ENCODE measurements at places on chromosomes 1 and 21. TPM values are rescaled to one million over a fixed set of nuclear protein-coding genes. Genes with fewer than 3 reads are reported as not detected.
A peak's percentile ranks its signal among the peaks of the same experiment; 100 is the strongest.

Gene DNASE2B
- not detected for total RNA-seq

DNA sequence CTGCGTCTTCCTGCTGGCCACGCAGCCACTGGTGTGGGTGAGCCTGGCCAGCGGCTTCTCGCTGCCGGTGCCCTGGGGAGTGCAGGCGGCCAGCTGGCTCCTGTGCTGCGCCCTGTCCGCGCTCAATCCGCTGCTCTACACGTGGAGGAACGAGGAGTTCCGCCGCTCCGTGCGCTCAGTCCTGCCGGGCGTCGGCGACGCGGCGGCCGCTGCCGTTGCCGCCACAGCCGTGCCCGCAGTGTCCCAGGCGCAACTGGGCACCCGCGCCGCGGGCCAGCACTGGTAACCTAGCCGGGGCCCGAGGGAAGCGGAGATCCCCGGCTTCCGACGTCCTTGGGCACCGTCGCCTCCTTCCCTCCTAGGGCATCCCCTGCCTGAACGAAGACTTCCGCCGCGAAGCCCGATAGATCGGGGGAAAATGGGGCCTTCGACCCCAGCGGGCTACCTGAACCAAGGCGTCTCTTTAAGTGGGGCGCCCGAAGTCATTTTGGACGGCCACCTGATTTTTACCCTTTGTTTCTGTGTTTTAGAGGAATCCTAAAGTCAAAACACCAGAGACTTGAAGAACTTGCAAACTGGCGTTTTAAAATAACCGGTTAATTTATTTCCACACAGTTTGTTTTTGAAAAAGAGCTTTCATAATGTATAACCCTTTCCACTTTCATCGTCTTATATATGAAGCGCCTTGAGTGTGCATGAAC, 2.0 kb downstream of the GPR88 start:
- peak overlapping the region; percentile 30 for H3K4me3 ChIP-seq
- H3K4me1 ChIP-seq = peaks cover 16% of the 10 kb centered on the region
- H3K27me3 ChIP-seq = peaks cover 41% of the 10 kb centered on the region
- H3K27ac ChIP-seq = no peak overlapping the region

DNA sequence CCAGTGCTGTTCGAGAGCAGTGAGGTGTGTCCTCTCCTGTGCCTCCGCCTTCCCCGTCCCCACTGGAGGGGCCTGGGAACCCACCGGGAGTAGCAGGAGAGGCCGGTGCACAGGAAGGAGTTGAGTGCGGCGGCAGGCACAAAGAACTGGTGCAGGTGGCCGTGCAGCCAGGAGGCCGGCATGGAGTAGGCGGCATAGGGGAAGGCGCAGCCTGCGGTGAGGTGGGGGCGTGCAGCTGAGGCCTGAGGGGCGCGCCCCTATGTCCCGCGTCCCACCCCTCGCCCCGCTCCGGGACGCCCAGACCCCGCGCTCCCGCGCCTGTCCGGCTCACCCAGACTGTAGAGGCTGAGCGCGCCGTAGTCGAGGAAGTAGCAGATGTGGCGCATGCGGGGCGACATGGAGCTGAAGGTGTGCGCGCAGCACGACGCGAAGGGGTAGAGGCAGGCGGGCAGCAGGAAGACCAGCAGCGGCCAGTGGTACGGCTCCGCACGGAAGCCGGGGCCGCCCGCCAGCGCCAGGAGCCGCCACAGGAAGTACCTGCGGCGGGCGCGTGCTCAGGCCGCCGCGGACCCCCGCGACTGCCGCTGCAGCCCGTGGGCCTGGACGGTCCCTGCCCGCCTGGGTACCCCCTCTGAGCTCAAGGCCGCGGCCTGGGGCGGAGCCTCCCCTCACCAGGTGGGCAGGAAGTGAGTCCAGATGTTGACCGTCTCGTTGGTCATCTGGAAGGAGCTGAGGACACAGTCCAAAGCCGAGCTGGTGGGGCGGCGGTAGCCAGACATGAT, 2.2 kb downstream of the PAQR6 start:
- peak overlapping the region; percentile 10 for H3K4me3 ChIP-seq
- no peak overlapping the region for H3K27ac ChIP-seq
- peaks cover 17% of the 10 kb centered on the region for H3K36me3 ChIP-seq
- H3K4me1 ChIP-seq = peaks cover 4% of the 10 kb centered on the region

DNA sequence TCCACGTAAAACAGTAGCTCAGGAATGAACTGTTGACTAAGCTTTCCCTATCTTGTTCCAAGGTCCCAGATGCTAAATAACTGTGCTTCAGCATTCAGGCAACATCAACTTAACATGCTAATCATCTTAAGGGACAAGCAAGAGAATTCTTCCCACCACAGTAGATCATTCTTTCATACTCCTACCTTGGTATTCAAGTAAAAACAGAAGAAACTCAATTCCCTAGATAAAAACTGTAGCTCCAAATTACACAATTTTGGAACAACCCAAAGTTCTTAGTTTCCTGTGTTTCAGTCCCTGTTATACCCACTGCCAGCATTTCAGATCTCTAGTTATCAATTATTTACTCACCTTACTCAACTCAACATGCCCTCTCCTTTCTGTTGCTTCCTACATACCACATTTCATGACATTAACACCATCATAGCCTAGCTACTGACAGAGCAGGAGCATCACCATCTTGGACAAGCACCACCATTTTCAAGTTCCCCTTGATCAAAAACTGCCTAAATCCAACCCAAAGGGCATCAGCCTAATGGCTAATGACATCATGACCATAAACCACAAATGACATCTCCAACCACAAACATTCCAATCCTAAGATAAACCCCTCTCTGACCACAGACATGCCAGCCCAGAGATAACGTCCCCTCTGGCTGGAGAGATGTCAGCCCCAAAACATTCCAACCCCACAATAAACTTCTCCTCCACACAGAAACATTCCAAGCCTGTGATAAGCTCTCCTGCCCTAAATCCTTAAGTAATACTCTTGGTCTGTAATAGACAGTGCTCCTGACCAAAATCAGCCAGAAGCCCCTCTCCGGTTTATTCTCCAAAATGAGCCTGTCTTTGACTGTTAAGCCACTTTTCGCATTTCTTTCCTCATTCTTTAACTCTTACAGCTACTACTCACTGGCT, 191.2 kb downstream of the RERE start:
- H3K4me3 ChIP-seq = no peak overlapping the region
- no peaks in the 10 kb centered on the region for H3K27me3 ChIP-seq
- no peak overlapping the region for H3K27ac ChIP-seq
- no peaks in the 10 kb centered on the region for H3K4me1 ChIP-seq

Gene RBM11
- 3.9 TPM for total RNA-seq

- H3K27ac ChIP-seq = no peak overlapping the region
- no peak for DNase-seq
- no peaks in the 10 kb centered on the region for H3K4me1 ChIP-seq
- H3K27me3 ChIP-seq = no peaks in the 10 kb centered on the region
- no peak overlapping the region for H3K4me3 ChIP-seq
- peaks cover 12% of the 10 kb centered on the region for H3K36me3 ChIP-seq
Observed at GRCh38 chr1:212775241-212775640, 16.3 kb downstream of the NSL1 start.

GRCh38 chr1:77794550-77794949, 15.1 kb downstream of the MIGA1 start:
- no peaks in the 10 kb centered on the region for H3K4me1 ChIP-seq
- no peak overlapping the region for H3K27ac ChIP-seq
- no peaks in the 10 kb centered on the region for H3K27me3 ChIP-seq

DNA sequence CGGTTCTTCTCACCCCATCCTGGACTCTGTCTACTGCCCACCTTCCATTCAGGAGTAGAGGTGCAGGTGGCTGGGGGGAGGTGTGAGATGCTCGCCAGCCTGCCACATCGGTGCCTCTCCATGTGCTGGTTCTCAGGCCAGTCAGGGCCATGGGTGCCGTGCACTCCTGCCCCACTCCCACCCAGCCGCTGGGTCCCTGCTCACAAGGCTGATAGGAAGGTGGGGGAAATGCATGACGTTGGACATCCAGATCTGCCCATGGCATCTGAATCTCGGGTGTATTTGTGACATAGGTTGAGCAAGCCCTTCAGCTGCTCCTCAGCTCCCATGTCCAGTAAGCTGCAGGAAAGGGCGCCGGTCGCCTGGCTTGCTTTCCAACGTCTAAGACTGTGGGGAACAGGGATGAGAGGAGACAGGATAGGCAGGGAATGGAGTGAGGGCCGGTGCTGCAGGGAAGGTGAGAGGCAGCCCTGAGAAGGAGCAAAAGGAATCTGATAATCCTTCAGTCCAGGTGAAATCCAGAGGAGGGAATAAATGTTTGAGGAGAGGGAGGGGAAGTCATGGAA, 11.8 kb downstream of the S100A7A start:
- no peak overlapping the region for H3K4me3 ChIP-seq
- no peak overlapping the region for H3K27ac ChIP-seq
- no peaks in the 10 kb centered on the region for H3K36me3 ChIP-seq
- no peaks in the 10 kb centered on the region for H3K4me1 ChIP-seq
- DNase-seq = no peak

DNA sequence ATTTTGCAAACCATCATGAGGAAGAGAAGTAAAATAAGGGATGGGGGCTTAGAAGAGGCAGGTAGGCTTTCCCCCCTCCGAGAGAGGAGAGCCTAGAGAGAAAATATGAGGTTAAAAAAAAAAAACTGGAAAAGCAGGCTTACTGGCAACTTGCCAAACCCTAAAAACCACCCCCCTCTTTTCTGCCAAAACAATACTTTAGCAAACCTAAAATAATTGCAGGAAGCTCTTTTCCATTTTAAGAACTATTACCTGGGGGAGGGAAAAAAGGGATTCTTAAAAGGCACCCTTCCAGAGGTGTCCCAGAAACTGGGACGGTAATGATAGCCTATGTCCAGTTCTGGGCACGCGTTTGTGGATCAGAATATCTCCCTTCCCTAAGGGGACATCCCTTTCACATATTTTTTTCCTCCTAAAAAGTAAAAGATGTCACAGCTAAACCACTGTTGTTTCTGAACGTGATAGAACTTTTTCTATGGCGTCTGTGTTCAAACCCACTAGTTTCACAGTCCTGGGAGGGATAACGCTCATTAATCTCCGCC, 1.1 kb upstream of the NFIA start:
- peaks cover 63% of the 10 kb centered on the region for H3K27me3 ChIP-seq
- H3K27ac ChIP-seq = no peak overlapping the region
- no peaks in the 10 kb centered on the region for H3K36me3 ChIP-seq
- H3K4me1 ChIP-seq = peaks cover 13% of the 10 kb centered on the region
- peak overlapping the region; percentile 62 for H3K4me3 ChIP-seq

- H3K27me3 ChIP-seq = no peaks in the 10 kb centered on the region
- DNase-seq = no peak
- peaks cover 2% of the 10 kb centered on the region for H3K4me1 ChIP-seq
- H3K36me3 ChIP-seq = no peaks in the 10 kb centered on the region
Observed at GRCh38 chr1:198179556-198179981, 22.8 kb downstream of the NEK7 start.

Gene UAP1
- 32.9 TPM for total RNA-seq

- H3K27me3 ChIP-seq = no peaks in the 10 kb centered on the region
- H3K4me3 ChIP-seq = peak overlapping the region; percentile 19
- no peak for DNase-seq
- peaks cover 6% of the 10 kb centered on the region for H3K36me3 ChIP-seq
- H3K4me1 ChIP-seq = peaks cover 3% of the 10 kb centered on the region
Observed at GRCh38 chr1:224430511-224431113, 4.0 kb downstream of the WDR26 start.

Gene AXDND1
- total RNA-seq = 0.61 TPM

DNA sequence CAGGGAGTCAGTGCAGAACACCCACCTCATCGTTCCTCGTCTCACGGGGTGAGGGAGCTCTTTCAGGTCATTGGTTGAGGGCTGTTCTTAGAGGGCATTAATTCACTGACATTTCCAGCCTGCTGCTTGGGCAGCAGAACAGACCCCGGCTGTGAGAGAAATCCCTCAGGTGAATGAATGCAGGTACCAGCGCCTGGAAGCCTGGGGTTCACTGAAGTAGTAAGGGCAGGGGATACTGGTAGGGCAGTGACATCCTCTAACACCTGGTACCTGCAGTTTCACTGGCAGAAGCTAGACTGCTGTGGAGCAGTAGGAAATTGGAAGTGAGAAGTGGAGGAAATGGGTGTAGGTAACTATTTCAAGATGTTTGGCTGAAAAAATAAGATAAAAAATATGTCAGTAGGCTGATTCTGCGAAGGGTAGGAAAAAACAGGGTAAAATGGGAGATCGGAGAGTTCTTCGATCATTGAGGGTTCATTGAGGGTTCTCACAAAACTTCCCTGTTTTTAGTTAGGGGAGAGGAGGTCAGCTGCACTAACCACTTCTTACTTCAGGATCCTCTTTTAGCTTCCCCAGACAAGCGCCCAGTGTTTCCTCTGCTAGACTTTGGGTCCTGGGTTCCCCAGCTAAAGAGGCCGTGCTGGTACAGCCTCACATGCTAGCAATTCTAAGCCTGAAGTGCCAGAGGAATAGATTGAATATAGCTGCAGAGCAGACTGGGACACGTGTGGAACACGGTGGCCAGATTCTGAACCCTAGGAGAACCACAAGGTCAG, 55.2 kb downstream of the RNF220 start:
- peak; percentile 40 for DNase-seq
- H3K27me3 ChIP-seq = no peaks in the 10 kb centered on the region
- H3K4me1 ChIP-seq = no peaks in the 10 kb centered on the region
- H3K27ac ChIP-seq = no peak overlapping the region

- H3K4me3 ChIP-seq = no peak overlapping the region
- no peak overlapping the region for H3K27ac ChIP-seq
- H3K36me3 ChIP-seq = no peaks in the 10 kb centered on the region
Observed at GRCh38 chr1:235775246-235775860, 91.4 kb downstream of the LYST start.

- H3K4me1 ChIP-seq = no peaks in the 10 kb centered on the region
- no peak for DNase-seq
- no peaks in the 10 kb centered on the region for H3K36me3 ChIP-seq
- H3K27me3 ChIP-seq = no peaks in the 10 kb centered on the region
Observed at GRCh38 chr1:64192290-64192689, 11.1 kb upstream of the UBE2U start.

DNA sequence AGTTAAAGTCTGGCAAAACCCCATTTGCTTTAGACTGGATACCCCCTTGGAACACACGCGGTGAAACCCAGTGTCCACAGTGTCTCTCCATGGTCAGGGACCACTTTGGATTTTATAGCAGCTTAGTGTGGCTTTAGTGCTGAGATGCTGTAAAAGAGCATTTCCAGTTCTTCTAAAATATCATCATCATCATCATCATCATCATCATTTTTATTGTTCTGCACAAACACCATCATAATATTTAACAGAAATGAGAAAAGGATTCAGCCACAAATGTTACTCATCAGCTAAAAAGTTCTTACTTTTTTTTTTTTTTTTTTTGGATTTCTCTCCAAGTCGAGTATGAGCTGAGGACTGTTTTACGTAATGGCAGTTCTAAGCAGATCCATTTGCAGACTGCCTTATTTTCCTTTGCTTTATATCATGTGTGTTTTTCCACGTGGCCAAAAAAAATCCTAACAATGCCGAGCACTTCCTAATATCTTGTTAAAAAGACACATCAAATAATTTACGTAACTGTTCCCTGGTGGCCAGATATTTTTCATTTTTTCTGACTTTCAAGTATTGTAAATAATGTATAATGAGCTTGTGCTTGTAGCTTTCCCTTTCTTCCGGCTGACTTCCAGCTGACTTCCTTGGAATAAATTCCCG, 62.8 kb downstream of the EVA1C start:
- no peak overlapping the region for H3K27ac ChIP-seq
- H3K4me3 ChIP-seq = no peak overlapping the region
- no peaks in the 10 kb centered on the region for H3K4me1 ChIP-seq
- H3K36me3 ChIP-seq = no peaks in the 10 kb centered on the region

GRCh38 chr1:55284856-55285255, 69.7 kb upstream of the USP24 start:
- no peaks in the 10 kb centered on the region for H3K4me1 ChIP-seq
- H3K27me3 ChIP-seq = no peaks in the 10 kb centered on the region
- H3K4me3 ChIP-seq = no peak overlapping the region
- no peak overlapping the region for H3K27ac ChIP-seq
- no peaks in the 10 kb centered on the region for H3K36me3 ChIP-seq

Gene GPR153
- 6.1 TPM for total RNA-seq

GRCh38 chr1:55249646-55250398, 34.7 kb upstream of the USP24 start:
- no peaks in the 10 kb centered on the region for H3K27me3 ChIP-seq
- DNase-seq = no peak
- H3K36me3 ChIP-seq = no peaks in the 10 kb centered on the region
- H3K27ac ChIP-seq = no peak overlapping the region
